Ascending aorta (tissue), 2 donors: ENCODE measurements at places on chromosomes 2 and 18.
A peak's percentile ranks its signal among the peaks of the same experiment; 100 is the strongest.

DNA sequence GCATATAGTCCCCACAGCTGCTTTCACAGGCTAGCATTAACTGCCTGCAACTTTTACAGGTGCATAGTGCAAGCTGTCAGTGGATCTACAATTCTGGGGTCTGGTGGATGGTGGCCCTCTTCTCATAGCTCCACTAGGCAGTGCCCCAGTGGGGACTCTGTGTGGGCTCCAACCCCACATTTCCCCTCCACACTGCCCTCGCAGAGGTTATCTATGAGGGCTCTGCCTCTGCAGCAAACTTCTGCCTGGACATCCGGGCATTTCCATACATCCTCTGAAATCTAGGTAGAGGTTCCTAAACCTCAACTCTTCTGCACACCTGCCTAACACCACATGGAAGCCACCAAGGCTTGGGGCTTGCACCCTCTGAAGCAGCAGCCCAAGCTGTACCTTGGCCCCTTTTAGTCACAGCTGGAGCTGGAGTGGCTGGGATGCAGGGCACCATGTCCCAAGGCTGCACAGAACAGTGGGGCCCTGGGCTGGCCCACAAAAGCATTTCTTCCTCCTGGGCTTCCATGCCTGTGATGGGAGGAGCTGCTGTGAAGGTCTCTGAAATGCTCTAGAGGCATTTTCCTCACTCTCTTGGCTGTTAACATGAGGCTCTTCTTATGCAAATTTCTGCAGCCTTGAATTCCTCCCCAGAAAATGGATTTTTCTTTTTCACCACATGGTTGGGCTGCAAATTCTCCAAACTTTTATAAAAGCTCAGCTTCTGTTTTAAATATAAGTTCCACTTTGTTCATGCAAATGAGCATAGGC, 59.3 kb downstream of the KDM3A start:
- no peak for DNase-seq

GRCh38 chr18:68800075-68800474, 2.2 kb downstream of the CCDC102B start:
- DNase-seq = no peak

DNA sequence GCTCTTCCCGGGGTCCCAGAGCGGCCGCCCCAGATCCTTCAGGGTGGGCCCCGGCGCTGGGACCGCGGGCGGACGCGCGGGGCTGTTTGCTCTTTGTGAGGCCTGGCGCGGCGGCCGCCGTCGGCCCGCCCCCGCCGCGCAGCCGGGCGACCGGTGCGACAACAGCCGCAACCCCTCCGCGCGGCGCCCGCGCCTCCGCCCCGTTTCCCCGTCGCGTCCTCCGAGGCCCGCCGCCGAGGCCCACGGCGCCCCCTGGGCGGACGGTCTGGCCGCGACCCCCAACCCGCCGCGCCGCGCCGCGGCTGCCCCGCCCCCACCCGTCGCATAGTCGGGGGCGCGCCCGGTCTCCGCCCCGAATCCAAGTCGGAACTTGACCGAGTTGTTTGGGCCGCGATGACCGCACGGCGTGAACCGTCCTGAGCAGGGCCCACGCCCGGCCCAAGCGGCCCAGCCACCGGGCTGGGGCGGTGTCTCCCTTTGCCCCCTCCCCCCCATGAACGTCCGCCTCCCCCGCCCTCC, 448 bp downstream of the YPEL5 start:
- no peak for DNase-seq

DNA sequence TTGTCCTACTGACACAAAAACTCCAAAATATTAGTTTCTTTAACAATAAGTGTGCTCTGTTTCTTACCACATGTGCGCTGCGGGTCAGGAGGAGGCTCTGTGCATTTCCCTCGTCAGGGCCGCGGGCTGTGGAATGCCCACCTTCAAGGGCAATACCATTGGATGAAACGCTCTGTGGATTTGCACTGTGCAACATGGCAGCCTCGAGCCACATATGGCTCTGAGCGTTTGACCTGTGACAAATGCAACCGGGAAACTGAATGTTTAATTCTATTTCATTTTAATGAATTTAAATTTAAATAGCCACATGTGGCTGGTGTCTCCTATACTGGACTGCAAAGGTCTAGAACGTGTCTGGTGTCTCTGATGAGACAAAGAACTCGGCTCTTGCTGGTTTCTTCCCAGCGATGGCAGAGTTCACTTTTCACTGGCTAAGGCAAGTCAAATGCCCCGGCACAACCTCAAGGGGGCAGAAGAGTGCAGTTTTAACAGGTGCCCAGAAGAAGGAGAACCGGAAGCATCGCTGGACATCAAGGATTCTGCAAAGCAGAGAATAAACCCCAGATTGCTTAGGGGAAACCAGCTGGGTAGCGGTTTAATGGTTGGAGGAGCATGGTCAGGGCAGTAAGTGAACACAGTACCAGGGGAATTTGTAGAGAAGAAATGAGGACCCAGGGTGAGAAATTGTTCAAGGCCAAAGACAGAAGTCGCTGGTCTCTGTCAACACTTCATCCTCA, 37.0 kb upstream of the TMEM18 start:
- no peak for DNase-seq

GRCh38 chr2:205579335-205579734, 103.0 kb upstream of the NRP2 start:
- no peak for DNase-seq

DNA sequence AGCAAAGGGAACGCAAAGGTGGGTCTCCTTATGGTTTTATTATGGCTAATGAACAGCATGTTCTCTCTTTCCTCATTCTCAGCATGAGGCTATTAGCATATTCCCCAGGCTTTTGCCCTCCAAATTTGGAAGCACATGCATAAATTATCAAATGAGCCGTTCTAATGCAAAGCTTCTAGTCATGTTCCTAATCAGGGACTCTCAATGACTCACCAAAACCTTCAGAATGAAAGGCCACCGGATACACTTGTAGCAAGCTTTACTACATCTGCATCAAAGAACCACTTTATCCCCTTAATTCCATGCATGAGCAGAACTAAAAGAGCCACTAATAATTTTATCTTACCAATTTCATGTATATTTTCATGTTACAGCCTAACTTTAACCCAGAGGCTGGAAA, 310.5 kb downstream of the LRATD1 start:
- DNase-seq = no peak

DNA sequence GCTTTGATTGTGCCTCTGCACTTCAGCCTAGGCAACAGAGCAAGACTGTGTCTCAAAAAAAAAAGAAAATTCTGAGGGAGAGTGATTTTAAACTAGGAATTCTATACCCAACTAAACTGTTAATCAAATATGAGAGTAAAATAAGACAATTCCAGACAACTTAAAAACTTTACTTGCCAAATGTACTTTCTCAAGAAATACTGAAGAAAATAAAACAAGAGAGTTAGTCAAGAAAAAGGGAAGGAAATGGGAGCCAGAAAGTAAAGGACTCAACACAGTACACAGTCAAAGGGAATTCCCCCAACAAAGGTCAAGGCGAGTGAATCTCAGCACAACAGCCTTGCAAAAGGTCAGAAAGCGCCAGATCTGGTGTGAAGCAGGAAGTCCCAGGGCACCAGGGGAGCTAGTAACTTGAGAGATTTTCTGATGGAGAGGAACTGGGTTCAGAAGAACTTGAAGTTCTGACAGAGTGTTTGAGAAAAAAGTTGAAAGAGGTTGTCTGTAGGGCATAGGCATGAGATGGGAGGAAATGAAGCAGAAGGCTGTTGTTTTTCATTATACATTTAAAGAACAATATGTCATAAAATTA, 22.6 kb upstream of the TBC1D8 start:
- no peak for DNase-seq

DNA sequence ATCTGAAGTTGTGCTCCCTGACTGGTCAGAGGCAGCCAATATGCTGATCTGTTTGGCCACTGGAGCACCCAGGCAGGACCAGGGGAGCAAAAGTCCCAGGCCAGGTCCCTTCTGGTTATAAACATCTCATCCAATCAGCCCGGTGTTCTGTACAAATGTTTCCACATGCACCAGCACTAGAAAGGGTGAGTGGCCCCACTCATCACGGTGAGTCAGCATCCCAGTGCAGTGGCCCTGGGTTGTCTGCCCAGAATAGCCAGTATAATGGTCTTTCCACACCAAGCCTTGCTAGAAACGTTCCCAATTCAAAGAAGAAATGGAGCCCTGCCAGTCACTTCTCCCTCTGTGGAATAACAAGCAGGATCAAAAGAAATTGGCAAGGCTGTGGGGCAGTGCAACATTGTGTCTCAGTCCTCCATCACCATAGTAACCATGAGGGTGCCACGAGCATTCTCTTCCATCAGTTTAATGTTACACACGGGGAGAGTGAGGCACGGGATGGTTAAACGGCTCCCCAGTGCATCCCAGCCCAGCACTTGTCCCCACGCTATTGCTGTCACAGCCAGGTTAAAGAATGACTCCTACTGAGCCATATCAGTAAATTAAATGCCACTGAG, 174.9 kb downstream of the SEPTIN10 start:
- peak; percentile 93 for DNase-seq

DNA sequence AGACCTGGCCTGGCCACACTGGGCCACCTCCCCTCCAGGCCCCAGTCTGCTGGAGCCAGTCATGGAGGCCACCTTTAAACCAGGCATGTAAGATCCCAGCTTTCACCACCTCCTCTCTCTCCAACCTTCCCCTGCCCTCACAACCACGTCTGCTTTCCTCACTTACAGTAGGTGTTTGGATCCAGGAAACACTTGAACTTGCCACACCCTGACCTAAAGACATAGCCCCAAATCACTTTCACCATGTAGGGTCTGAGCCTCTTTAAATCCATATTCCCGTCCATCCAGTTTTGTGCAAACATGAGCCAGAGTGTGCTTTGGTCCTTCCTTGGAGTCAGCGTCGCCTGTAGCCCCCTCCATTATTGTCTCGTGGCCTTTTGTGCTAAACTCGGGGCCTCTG, 66.8 kb downstream of the NRP2 start:
- no peak for DNase-seq

- DNase-seq = no peak
Measured at GRCh38 chr2:195659114-195659513, 2.1 kb downstream of the SLC39A10 start.

- no peak for DNase-seq
Measured at GRCh38 chr18:61079714-61080113, 253.5 kb upstream of the CDH20 start.

DNA sequence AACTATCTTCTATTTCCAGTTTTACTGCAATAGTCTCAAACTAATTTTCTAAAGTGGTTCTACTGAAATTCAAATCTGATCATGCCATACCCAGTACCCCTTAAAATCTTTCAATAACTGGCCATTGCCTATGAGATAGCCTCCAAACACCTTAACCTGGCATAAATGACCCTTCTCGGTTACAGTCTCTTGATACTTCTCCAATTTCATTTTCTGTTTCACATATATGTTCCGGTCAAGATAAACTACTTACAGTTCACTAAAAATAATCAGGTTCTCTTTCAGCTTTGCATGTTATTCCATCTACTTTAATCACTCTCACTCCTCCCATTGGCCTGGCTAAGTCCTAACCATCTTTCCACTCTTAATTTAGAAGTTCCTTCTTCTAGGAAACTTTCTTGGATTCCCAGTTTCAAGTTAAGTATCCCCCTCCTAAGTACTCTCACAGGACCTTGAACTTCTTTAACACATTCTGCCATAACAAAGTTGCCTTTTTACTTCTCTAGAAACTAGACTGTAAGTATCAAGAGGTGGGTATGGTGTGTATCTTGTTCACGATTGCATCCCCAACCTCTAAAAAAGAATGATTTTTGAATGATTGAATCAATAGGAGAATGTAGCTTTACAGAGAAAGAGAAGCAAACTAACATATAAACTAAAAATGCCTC, 110.2 kb upstream of the RBBP8 start:
- no peak for DNase-seq

- DNase-seq = no peak
Measured at GRCh38 chr2:24774373-24774772, 18.8 kb downstream of the PTRHD1 start.

DNA sequence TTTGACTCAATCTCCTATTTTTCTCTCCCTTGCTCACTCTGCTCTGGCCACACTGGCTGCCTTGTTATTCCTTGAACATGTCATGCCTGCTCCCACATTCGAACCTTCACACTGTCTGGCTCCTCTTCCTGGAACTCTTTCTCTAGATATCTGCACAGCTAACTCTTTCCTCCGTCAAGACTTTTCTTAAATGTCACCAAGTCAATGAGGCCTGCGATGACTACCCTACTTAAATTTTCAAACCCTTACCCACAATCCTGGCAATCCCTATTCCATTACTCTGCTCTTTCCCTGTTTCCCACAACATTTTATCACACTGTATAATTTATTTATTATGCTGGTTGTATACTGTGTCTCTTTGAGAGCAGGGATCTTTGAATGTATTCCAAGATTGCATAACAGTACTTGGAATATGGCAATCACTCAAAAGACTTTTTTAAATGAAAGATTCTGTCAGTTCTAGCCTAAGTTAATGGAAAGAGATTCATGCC, 206.2 kb downstream of the SRBD1 start:
- no peak for DNase-seq

GRCh38 chr2:71715951-71716696, 262.8 kb downstream of the DYSF start:
- no peak for DNase-seq

DNA sequence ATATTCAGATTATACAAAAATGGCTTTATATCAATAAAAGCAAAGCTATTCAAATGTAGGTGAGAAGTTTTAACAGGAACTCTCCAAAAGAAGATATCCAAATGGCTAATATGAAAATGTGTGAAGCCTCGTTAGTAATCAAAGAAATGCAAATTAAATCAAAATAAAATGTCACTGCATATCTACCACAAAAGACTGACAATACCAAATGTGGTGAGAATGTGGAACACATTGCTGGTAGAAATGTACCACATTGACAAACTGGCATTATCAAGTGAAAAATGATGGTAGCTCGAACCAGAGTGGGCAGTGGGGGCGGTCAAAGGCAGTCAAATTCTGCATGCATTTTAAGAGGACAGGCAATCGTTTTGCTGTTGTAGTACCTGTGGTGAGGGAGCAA, 1012.7 kb downstream of the TDRD15 start:
- DNase-seq = no peak

DNA sequence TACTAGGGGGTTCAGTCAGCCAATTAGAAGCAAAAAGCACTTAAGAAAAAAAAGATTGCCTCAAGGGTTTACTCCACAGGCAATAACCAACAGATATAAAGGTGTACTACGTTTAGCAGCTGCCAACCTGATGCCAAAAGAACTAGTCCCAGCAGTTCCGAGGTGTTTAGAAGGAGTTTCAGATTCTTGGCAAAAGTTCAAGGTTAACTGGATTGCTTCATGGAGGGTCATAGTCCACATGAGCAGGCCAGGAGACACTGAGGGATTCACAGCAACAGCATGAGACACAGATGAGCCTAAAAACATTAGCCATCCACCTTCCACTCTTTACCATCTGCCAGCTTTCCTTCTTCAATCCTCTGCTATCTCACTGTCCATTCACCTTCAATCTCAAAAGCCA, 4.9 kb upstream of the DNAH7 start:
- no peak for DNase-seq

- DNase-seq = no peak
Measured at GRCh38 chr2:224436634-224437033, 34.7 kb upstream of the FAM124B start.

GRCh38 chr2:202669841-202670240, 35.1 kb downstream of the FAM117B start:
- DNase-seq = no peak
